ENCODE measurements at places on chromosomes 4 and X.

GRCh38 chr4:155597281-155597680 lies 69.4 kb upstream of the GUCY1A1 start:
- DNase-seq = no peak

GRCh38 chr4:177229331-177229730 lies 80.3 kb upstream of the NEIL3 start:
- DNase-seq = no peak

DNA sequence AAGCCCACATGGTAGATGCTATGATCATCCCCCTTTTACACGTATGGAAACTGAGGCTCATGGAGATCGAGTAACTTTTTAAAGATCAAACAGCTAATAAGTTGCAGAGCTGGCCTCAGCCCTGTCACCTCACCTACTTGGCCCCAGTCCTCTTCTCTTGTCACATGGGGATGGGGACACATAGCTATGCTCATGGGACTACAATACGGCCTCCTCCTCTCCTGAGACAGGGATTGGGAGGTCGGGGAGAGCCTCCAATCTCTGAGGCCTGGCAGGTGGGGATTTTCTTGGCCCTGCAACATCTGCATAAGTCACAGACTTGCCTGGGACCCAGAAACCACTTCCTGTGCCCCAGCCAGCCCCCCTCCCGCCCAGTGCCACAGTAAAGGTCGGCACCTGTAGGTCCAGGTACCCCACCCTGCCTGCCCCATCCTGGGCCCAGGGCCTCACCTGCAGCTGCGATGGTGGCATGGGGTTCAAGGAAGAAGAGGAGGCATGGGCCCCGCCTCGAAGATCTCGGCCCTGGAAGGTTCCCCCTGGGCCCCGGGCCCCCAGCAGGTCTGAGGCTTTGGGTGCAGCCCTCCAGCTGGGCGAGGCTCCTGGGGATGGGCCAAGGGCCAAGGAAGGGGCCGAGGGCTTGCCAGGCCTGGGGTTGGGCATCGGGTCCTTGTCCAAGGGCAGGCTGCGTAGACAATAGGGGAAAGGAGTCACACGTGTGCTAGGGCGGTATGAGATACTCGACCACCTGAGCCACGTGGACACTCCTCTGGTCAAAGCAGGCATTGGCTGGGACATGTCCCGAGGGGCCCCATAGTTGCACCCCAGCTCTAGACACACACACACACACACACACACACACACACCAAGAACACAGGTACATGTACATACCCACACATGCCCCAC lies 6.4 kb downstream of the FOXP3 start:
- no peak for DNase-seq

- no peak for DNase-seq
Measured at GRCh38 chrX:94977562-94977961, 1303.6 kb downstream of the FAM133A start.

- no peak for DNase-seq
Measured at GRCh38 chrX:45591650-45592049, 391.0 kb upstream of the DIPK2B start.

DNA sequence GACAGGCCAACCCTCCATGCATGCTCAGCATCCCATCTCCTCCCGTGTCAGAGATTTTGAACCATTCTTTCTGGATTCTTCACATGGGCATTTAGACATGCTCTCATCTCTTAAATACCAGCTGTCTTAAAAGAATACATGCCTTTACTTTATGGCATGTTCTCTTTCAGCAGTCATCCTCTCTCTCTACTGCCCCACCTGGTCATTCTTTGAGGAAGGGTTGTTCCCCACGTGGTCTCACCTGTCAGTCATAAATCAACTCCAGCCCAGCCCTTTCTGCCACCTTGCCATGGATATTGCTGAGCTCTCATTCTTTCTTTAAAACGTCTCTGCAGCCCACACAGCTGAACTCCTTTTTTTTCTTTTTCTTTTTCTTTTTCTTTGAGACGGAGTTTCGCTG lies 111.3 kb downstream of the ARHGAP10 start:
- peak; percentile 73 for DNase-seq

DNA sequence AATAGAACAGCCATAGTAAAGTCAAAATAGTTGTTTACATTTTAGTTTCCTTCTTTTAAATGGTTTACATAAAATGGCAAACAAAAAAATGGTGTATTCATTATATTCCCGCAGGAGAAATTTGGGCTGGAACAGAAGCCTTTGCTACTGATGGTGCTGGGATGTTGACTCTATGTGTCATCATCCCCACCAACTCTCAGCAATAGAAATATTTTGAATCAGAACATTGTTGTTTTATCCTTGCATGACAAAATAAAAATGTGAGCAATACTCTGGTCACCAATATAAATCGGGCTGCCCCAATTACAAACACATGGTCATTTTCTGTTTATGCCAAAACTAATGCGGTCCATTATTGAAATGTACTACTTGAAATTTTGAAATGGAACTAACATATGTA lies 1131.6 kb upstream of the PCDH7 start:
- DNase-seq = no peak

DNA sequence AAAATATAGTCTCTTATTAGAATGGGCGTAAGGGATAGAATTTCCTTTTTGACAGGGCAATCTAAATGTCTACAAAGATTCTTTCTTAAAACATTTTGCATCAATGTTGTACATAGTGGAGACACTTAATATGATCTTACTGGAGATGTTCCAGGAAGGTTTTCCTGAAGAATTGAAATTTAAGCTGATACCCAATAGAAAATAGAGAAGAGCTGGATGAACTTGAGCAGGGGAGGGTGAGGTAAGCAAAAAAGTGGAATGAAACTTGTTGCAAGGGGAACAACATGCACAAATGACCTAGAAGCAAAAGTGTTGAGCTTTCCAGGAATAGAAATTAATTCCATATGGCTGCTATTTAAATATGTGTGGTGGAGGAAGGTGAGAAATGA lies 19.7 kb downstream of the SLAIN2 start:
- no peak for DNase-seq

GRCh38 chr4:152190907-152191306 lies 345.0 kb downstream of the FBXW7 start:
- DNase-seq = no peak

All from RWPE1 (cell line).